ENCODE measurements at places on chromosomes 12 and 14.

GRCh38 chr14:32350020-32350419 is 20.9 kb downstream of the AKAP6 start:
- DNase-seq = no peak

DNA sequence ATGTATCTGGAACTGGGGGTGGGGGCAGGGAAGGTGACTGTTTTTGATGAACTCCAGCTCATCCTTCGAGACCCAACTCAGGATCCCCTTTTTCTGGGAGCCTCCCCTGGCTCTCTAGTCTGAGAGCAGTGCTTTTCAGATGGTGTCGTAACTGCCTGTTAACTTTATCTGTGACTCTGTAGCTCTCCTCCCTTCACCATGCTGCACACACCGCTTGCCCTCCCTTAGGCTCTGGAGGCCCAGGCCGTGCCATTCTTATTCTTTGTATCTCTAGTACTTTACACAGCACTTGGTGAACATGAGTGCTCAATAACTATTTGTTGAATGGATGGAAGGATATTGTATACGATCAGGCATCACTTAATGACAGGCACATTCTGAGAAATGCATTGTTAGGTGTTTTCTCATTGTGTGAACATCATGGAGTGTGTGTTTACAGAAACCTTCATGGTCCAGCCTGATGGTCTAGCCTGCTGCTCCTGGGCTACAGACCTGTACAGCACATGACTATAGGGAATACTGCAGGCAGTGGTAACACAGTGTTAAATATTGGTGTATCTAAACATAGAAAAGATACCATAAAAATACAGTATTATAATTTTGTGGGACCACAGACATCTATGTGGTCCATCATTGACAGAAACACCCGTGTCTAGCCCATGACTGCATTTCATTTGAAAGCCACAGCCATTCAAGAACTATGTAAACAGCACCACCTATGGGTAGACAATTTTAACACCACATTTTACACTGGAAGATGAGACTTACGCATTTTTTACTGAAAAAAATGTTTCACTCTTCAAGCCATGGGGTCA is 91.8 kb downstream of the EML1 start:
- peak; percentile 25 for DNase-seq

DNA sequence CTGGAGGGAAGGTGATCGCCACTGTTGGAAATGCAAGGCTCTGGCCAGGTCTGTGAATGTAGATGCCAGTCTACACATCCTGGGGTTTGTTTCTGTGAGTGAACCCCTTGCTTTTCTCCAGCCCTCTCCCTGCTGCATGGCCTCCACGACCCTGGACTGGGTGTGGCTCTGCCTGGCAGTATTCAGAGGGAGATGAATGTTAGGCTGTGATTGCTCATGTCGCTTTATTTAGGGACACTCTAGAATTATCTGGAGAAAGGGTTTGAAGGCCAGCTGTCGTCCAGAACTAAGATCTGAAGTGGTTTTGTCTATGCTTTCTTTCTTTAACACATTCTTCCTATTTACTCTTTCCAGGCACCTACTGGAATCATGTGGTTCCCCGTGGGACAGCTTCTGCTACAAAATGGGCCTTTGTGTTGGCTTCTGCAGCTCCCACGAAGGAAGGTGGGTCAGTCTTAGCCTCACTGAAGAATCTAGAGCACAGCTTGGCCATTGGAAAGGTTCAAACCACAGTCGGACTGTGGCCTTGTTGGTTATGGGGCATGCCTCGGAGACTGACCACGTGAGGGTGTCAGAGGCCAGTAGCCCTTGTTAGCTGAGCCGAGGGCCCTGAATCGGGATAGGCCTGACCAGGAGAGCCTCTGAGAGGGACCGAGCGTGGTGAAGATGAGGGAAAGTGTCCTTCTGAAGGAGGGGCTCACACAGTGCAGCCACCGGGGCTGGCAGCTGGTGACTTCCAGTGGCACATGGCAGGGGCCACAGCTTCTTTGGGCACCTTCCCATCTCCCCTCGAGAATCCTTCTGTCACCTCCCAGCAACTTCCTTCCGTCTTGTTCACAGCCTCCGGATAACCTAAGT is 59.1 kb downstream of the ANKRD9 start:
- DNase-seq = no peak

DNA sequence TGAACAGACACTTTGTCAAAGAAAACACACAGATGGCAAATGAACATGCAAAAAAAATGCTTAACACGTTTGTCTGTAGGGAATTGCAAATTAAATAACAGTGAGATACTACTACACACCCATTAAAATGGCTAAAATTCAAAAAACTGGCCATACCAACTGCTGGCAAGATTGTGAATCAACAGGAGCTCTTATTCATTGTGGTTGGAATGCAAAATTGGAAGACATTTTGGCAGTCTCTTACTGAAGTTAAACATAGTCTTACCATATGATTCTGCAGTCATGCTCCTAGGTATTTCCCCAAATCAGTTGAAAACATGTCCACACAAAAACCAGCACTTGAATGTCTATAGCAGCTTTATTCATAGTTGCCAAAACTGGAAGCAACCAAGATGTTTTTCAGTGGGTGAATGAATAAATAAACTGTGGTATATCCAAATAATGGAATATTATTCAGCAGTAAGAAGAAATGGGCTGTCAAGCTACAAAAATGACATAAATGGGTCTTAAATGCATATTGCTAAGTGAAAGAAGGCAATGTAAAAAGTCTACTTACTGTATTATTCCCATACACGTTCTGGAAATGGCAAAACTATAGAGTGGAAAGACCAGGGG is 91.4 kb downstream of the PLEKHA5 start:
- no peak for DNase-seq

GRCh38 chr12:17017402-17017801 is 411.4 kb upstream of the LMO3 start:
- DNase-seq = no peak

DNA sequence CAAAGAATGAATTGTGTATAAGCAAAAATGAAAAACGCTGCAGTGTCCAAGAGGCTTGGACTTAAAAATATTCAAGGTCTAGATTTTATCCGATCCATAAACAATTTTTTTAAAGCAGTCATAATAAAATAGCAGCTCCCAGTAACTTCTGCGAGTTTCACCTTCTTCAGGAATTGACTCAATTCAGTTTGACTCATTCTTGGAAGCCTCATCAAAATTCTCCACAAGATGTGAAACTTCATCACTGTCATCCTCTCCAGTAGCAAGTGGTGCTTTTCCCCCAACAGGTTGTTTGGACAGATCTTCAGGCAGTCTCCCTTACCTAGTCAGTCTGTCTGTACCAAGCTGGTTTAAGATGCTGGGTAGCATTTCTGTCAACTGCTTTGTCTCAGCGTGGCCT is 93.5 kb upstream of the FOXG1 start:
- DNase-seq = no peak

DNA sequence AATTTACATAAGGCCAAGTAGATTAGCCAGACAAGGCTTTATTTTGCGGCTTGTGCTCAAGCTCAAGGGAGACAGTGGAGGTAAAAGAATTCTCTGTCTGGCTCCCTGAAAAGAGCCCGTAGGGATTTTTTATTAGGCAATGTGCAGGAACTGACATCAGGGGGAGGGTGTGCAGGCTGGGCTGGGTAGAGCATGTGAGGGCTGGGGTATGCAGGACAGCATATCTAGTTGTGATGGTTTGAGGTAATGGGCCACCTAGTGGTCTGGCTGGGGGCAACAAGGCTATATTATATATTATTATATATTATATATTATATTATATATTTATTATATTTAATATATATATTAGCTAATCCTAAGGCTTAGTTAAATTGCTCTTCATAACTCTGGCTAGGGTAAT is 102.1 kb downstream of the TMEM117 start:
- DNase-seq = no peak

GRCh38 chr14:27243365-27243764 is 645.5 kb upstream of the NOVA1 start:
- DNase-seq = no peak

DNA sequence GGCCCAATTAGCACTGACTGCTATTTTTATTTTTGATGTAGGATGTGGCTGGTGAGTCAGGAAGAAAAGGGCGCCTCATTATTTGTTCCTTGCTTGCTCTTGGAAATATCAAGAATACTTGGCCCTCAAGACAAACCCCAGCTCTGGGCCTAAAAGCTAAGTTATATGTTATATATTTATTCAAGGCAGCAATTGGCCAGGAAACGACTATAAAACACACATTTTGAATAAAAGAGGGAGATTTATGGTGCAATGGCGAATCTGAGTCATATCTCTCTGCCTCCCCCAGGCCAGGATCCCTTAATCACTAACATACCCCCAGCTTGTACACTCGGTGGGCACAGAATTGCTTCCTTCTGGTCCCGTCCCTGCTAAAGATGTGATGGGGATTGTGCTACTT is 63.3 kb downstream of the TBX5 start:
- DNase-seq = no peak

GRCh38 chr14:50756300-50756699 is 74.7 kb downstream of the NIN start:
- no peak for DNase-seq

Data from activated T-cell treated with anti-CD3 and anti-CD28 coated beads, Interleukin-2, amount 50 U/mL, for 72 hours (primary cell).